ENCODE measurements at places on chromosomes 12 and 14. TPM values are rescaled to one million over a fixed set of nuclear protein-coding genes. Genes with fewer than 3 reads are reported as not detected.

DNA sequence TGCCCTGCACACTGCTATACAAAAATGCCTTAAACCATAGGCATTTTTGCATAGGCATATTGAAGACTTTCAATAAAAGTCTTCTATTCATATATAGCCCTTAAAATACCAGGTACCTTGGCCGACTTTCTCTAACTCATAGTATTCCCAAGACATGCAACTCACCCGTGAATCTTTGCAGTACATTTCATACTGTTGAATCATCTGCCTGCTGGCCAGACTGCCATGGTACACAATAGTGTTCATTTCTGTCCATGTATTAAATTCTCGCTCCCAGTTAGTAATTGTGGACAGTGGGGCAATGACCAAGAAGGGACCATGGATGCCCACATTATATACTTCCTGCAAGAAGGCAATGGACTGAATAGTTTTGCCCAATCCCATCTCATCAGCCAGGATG is 24.3 kb upstream of the SUPT16H start:
- DNase-seq, result no peak

Gene KRT83
- total RNA-seq, result not detected

DNA sequence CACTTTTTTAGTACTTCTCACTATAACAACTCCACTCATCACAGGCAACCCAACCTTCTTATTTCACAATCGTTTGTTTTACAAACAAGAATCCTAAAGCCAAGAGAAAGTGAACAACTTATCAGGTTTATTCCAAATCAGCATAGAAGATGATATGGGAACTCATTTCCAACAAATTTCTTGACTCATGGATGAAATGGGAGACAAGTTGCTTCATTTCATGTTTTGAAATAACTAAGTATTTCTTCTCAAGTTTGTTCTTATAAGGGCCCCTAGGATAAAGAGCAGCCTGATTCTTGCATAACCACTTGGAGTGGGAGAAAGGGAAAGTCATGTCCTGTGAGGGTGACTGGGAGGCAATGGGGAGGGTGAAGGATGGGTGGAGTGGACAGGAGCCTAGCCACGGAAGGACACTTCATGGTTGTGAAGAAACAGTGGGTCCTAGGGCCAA is 168.3 kb downstream of the DUSP6 start:
- DNase-seq, result no peak

DNA sequence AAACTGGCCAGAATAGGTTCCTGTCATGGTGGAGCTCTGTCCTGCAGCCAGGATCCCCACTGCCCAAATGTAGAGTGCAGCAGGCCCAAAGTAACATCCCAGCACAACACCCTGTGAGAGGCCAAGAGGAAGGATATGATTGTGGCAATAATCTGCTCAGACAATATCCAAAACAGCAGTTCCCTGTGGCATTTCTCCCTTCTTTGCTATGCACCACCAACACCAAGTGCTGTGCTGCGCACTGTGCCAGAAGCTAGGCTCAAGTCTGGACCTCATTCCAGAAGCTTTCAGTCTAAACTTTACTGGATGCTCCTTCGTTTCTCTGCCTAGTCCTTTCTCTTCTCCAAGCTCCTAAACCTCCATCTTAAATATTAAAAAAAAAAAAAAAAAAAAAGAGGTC is 33.4 kb downstream of the SLC11A2 start:
- DNase-seq, result no peak

Gene ZDHHC22
- total RNA-seq, result not detected

- DNase-seq, result peak; percentile 92
Measured at GRCh38 chr14:69543341-69544115, 31.1 kb downstream of the CCDC177 start.

- no peak for DNase-seq
Measured at GRCh38 chr12:67026487-67027246, 242.5 kb upstream of the CAND1 start.

DNA sequence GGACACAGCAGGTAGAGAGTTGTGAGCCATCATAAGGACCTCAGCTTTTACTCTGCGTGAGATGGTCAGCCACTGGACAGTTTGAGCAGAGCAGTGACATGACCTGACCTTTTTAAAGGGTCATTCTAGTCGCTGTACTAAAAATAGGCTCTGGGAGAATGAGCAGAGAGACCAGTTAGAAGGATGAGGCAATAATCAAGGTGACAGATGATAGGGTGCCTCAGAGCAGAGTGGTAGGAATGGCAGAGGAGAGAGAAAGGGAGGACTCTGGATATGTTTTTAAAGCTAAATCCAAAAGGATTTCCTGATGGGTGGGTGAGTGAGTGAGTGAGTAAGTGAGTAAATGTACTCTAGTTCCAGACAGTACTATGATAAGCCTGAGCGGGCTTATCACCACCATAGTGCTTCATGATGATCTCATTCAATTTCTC is 83.6 kb upstream of the ARHGAP5 start:
- DNase-seq, result no peak

DNA sequence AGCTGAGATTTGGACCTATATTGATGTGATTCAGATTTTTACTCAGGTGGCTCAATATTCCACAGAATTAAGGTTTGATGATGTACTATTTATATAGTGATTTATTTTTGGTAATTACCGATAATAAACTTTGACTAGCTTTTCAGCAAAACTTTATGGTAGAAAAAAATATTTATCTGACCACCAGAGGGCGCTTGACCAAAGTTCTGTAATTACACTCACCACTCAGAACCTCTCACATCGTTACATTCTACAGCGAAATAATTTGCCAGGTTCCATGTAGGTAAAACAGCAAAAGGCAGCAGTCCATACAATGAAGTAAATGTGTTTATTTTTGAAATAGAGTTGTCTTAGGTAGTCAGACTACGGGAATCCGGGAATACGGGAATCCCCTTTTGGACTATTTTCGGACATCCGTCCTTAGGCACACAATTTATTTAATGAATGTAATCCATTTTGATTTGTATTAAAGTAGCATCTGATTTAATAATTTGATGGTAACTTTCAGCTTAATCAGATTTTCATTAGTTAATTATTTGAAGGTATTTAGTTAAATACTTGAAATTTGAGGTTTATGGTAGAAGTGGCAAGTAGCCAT is 143.0 kb upstream of the DDHD1 start:
- DNase-seq, result peak; percentile 67

- DNase-seq, result no peak
Measured at GRCh38 chr12:123532808-123533649, 490 bp downstream of the RILPL1 start.

Gene NDUFA12
- 40.9 TPM for total RNA-seq

DNA sequence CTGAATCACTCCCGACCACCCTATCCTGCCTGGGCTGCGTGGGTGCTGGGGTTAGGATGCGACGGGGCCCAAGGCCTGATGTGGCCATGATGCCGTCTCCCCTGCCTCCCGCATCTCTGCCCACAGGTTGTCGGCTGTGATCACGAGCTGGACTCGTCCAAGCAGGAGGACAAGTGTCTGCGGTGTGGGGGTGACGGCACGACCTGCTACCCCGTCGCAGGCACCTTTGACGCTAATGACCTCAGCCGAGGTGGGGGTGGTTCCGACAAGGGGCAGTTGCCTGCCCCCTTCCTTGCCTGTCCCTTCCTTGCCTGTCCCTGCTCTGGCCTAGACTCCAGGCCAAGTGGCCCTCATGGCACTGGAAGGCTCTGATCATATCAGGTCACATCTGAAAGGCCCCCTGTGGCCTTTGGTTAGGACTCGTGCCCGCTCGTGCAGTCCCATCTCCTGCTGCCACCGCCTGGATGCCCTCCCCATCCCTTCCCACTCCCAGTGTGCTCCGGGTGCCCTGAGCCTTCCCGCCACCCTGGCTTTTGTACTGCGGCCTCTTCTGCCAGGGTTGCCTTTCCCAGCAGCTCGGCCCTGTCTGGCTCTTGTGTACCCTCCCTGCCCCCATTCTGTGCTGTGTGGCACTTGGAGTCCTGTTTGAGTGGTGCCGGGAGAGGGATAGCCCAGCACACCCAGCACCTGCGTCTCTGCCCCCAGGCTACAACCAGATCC is 13.6 kb downstream of the PAPLN start:
- no peak for DNase-seq

DNA sequence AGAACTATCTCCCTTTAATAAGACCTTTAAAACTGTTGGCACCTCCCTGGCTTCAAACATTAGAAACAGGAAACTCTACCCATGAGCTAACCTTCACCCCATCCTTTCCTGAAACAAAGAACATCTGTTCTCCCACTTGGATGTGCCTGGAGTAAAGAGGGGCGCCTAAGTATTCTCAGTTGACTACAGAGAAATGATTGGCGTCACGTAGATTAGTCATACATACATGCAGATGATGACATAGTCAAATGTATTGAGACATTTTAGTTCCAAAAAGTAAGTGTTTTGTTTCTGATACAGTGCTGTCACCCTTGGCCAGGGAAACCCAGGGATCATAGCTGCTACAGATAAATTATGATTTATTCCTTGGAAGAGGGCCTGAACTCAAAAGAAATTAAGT is 260.0 kb upstream of the PLEKHG7 start:
- no peak for DNase-seq

Gene DGKA
- 53.6 TPM for total RNA-seq

- no peak for DNase-seq
Measured at GRCh38 chr14:43786066-43786762, 720.9 kb downstream of the FSCB start.

GRCh38 chr14:52935833-52936232 is 15.0 kb downstream of the FERMT2 start:
- DNase-seq, result no peak

Gene INHBC
- 0.27 TPM for total RNA-seq

- DNase-seq, result no peak
Measured at GRCh38 chr12:129052373-129052772, 199.1 kb downstream of the GLT1D1 start.

Gene MYL2
- not detected for total RNA-seq

- no peak for DNase-seq
Measured at GRCh38 chr14:34707722-34708121, 6.7 kb downstream of the CFL2 start.

Gene SIX1
- not detected for total RNA-seq

DNA sequence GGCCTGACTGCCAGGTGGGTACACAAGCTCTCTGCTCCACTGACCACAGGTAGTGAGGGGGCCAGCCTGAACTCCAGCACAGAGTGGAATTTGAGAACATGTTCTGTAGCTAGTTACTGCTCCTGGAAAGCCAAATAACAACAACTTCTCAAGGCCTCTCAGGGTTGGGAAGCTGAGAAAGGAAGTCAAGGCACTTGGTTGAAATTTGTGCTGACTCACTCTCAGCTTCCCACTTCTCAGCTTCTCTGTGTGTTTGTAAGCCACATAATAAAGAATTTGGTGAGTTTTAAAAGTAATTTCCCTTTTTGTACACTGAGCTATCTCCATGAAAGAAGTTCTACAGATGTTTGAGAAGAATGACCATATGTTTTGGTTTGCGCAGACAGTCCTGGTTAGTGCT is 234.9 kb downstream of the KTN1 start:
- DNase-seq, result peak; percentile 78

DNA sequence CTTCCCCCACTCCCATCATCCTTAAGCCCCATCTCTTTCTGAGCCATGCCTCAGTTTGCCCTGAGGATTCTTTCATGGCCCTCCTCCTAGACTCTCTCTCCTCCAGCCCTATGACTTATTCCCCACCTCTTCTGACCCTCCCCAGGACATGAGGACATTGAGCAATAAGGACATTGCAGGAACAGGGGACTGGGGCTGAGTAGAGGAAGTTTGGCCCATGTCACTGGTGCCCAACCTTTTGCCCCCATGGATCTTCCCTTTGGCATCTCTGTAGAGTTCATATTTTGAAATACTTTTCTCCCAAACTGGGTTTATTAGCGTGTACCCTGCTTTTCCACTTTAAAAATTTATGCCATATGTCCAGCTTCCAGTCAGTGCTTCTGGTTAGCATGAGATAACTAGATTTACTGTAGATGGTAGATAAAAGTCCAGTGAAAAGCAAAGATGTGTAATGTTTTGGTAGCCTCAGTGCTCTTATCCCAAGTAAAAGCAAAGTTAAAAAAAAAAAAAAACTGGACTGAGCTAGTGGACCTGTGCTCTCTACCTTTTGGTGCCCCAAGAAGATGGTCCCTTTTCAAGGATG is 6.1 kb upstream of the LRP1-AS start:
- no peak for DNase-seq
